ENCODE measurements at places on chromosomes 11 and 22.

GRCh38 chr11:11449327-11449726 lies 96.3 kb upstream of the CSNK2A3 start:
- no peak for DNase-seq

- DNase-seq = no peak
Observed at GRCh38 chr11:128497061-128497775, 90.1 kb downstream of the ETS1 start.

GRCh38 chr22:19996694-19997384 lies 19.8 kb downstream of the ARVCF start:
- no peak for DNase-seq

GRCh38 chr11:45850446-45850845 lies 3.2 kb downstream of the CRY2 start:
- DNase-seq = no peak

DNA sequence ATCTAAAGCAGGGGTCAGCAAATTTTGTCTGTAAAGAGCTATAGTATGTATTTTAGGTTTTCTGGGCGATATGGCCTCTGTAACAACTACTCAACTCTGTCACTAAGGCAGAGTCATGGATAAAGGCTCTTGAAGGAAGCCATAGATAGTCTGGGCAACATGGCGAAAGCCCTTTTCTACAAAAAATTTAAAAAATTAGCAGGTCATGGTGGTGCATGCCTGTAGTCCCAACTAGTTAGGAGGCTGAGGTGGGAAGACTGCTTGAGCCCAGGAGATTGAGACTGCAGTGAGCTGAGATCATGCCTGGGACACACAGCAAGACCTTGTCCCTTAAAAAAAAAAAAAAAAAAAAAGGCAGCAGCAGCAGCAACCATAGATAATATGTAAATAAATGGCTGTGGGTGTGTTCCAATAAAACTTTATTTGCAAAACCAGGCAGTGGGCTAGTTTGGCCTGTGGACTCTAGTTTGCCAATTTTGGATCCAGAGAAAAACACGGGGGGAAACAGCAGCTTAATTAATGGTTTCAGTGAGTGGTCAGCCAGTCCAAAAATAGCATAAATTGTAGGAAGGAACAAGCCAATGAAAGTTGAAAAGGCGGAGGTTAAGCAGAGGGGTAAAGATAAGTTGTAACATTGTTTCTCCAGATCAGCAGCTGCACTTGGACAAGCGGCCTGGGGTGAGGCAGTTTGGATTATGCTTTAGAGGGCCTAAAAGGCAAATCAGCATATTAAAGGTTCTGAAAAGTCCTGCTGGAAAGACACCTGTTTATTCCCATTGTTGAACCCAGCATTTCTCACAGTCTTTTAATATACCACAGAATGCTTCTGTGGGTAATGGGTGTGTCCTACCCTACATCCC lies 62.6 kb downstream of the KIAA1671 start:
- no peak for DNase-seq

DNA sequence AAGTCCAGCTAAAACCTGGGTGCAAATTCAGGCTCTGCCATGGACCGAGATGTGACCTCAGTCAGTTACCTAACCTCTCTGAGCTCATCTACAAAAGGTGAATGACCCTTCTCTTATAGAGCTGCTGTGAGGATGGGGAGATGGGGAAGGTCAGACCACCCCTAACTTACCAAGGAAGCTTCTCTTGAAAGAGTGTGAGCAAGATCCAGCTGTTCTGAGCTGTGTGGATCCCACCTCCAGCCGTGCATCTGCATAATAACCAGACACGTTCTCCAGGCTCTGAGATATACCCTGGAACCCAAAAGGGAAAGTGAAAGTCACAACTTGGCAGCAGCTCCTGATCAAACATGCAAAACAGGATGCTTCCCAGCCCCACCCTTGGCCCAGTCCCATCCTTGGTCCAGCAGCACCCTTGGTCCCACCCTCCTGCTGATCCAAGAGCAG lies at the start of gene APOL3:
APOL3 (minus strand) TSS at position 257 of the 444 bp plus-strand sequence. CDS start 11,700 bp downstream, outside the sequence.
- no peak for DNase-seq

DNA sequence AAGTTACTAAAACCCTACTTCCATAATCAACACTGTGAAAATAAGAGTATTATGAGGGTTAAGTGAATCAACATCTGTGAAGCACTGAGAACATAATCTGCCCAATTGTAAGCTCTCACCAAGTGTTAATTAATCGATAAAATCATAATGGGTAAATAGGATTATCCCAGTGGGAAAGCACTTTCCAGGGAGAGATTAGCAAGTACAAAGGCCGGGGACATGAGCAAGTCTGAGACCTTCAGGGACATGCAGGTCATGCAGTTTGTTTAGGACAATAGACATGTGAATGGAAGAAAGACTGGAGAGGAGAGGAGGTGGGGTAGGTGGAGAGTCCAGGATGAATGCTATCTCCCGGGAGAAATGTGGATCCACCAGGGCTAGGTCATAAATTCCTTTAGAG lies 57.8 kb upstream of the FIBIN start:
- no peak for DNase-seq

GRCh38 chr11:74683941-74684481 lies 47.2 kb downstream of the CHRDL2 start:
- no peak for DNase-seq

DNA sequence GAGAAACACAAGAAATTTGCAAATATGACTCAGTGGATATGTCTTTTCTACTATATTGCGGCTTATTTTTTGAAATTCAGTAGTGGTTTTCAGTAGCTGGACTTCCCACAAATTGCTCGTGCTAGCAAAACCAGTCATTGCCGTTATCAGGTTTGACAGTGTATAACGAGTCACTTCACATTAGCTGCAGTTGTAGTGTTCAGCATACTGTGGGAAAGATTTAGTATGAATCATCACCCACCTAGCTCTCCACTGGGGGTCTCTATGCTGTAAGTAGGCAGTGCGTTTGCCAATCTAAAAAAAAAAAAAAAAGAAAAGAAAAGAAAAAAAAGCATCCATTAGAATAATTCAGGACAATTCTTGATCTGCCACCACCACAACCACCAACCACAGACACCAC lies 1318.9 kb downstream of the LRRC4C start:
- DNase-seq = no peak

GRCh38 chr11:105738986-105739795 lies 129.3 kb downstream of the GRIA4 start:
- no peak for DNase-seq

DNA sequence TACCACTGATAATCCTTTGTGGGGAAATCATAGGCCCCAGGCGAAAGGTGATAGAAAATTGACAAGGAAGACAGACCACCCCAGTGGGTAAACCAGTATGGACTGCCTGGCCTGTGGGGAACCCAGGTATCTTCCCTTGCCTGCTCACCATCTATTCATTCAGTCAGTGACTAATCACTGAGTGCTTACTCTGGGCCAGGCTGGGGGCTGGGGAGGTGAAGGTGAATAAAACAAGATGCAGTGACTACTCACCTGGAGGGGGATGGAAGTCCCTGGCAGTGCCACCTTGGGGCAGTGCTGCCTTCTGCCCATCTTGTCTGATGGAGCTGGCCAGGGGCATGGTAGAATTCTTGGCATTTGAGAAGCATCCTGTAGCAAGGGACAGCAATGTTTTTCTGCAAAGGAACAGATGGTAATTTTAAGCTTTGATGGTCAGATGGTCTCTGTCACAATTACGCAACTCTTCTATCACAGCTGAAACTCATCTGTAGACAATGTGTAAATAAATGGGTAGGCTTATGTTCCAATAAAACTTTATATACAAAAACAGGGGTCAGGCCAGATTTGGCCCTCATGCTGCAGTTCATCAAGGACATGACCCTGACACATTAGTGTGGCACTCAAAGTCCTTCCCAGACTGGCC lies 4.6 kb downstream of the ISX start:
- DNase-seq = no peak

DNA sequence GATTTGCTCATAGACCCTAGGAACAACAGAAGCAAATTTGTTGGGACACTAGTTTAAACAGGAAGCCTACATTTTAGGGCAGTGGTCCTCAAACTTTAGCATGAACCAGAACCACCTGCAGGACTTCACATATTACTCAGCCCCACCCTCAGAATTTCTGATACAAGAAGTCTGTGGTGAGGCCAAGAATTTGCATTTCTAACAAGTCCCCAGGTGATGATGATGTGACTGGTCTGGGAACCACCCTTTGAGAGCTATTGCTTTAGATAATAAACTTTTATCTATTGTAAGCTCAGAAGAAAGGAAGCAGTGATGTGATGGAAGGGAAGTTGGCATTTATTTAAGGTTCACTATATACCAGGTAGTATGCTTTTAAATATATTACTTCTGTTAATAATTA lies 194.0 kb downstream of the FAM181B start:
- no peak for DNase-seq

GRCh38 chr11:9169595-9170295 lies 78.3 kb upstream of the SCUBE2 start:
- DNase-seq = no peak

GRCh38 chr11:113481226-113481625 lies 6.0 kb upstream of the DRD2 start:
- no peak for DNase-seq

DNA sequence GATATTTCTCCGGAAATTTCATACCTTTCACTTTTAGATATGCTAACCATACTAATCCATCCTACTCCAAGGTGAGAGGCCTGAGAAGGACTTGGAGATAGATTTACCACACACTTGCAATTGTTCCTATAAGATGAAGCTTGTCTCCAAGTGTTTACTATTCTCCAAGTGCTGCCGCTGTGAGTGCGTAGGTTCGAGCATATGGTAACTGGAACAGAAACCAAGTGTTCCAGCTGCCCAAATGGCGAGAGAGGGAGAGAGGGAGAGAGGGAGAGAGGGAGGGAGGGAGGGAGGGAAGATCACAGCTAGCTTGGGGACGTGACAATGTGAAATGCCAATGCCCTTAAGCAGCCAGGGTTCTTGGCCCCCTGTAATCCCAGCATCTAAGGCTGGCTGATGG lies 21.5 kb downstream of the ASCC2 start:
- no peak for DNase-seq

GRCh38 chr22:48258811-48259210 lies 1496.4 kb downstream of the TBC1D22A start:
- DNase-seq = no peak

Measured in activated naive CD8-positive, alpha-beta T cell treated with anti-CD3 and anti-CD28 coated beads, Interleukin-2, amount 50 U/mL, for 16 hours (primary cell).